CD4-positive, alpha-beta T cell treated with Interleukin-4 for 1 hour (primary cell): ENCODE measurements at places on chromosomes 12 and 14.

DNA sequence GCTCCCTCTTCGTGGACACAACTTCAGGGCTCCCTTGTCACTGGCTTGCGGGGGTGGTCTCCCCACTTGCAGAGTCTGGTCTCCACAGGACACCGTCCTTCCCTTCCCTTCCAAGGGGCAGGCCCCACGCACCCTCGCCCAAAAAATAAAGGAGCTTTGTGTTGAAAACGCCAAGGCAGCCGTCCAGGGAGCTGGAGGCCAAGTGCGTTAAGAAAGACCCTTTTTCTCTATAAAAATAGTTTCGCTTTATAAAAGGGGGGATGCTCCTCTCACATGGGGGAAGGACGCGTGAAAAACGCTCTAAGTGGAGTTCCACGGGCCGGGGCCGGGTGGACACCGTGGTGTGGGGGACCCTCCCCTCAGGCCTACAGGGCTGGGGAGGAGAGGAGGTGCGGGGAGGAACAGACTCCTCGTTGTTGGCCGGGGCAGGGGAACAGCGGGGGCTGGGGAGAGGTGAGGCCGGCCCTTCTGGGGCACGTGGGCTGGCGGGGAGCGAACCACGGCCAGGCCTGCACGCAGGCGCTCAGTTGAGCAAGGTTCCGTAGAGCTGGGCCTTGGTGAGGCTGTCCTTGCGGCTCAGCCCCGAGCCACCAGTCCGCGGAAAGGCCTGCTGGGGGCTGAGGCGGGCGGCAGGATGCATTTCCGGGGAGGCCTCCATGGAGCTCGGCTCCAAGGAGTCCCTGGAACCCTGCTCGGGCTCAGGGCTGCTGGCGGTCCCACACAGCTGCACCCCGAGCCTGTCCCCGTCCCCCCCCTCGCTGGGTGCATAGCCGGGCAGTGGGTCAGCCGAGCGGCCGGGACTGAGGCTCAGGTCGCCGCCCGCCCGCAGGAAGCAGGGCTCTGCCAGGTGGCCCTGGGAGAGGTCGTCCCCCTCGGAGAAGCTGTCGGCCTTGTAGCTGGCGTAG, 49.5 kb downstream of the BEGAIN start:
- peak; percentile 7 for DNase-seq

- DNase-seq = no peak
Measured at GRCh38 chr12:70771581-70771980, 134.4 kb upstream of the PTPRB start.

DNA sequence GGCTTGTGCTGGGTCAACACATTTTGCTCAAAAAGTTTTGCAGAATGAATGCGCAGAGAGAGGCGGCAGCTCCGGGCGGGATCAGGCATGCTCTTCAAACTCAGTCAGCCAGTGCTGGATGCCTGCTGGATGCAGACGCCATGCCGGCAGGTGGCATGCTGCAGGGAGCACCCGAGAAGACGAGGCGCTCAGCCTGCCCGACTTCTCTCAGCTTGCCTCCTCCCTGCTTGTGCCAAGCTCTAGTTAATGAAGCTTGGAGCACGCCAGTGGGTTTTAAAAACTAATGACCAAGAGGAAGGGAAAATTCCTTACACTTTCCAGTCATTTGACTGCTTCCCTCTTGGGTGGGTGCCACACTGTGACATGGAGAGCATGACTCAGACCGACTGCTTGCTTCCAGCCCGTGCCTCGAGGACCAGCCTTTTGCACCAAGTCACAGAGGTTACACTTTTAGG, 39.8 kb downstream of the SLC24A4 start:
- no peak for DNase-seq

- DNase-seq = no peak
Measured at GRCh38 chr14:103384450-103385151, 614 bp upstream of the MARK3 start.

DNA sequence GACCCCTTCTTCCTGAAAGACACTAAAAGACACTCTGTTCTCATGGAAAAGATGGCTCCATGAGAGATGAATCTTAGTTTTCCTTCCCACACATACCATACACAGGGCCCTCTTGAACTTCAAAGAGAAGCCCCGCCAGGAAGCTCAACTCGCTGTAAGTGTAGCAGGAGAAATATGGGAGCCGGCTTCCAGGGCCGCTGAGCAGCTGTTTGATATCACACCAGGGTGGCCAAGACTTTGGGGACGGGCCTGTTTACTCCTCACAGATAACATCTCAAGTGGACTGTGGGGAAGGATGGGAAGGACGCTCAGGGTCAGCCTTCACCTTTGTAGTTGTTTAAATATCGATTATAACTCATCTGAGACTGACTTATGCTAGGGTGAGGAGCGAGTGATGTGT, 235.5 kb upstream of the TBX3 start:
- DNase-seq = no peak

DNA sequence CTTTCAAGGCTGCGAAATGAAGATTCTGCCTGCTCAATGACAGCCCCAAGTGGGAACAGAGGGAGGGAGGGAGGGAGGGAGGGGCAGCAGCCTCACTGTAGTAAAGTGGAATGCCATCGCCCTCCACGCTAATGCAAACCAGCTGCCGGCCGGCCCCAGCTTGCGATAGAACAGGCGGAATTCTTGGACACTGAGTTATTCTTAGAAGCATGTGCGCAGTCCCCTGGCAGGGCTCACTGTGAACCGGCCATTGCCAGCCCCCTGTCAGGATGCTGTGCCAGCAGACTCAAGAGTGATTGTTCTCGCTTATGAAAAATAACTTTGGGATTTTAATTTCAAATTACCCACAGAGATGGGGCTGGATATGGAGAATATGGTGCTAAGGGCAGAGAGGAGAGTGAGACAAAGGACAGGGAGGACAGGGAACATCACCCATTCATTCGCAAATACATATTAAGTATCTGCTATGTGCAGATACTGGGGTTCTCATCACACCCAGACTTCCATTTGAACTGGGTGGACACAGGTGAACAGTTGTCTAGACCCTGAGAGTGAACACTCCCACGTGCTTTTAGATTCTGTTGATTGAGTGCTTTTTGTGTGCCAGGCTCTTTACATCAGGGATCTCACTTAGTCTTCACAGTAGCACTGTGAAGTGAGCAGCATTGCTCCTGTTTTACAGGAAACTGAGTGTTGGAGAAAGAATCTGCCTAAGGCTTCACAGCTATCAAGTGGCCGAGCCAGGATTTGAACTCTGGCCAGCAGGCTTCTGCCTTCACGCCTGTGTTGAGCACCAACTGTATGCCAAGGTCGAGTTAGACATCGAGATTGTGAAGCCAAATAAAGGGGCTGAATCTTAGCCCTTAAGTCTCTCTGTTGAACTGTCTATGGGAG, 192.9 kb downstream of the C12orf75 start:
- DNase-seq = no peak

- peak; percentile 35 for DNase-seq
Measured at GRCh38 chr12:121239351-121240061, 29.6 kb downstream of the P2RX4 start.

DNA sequence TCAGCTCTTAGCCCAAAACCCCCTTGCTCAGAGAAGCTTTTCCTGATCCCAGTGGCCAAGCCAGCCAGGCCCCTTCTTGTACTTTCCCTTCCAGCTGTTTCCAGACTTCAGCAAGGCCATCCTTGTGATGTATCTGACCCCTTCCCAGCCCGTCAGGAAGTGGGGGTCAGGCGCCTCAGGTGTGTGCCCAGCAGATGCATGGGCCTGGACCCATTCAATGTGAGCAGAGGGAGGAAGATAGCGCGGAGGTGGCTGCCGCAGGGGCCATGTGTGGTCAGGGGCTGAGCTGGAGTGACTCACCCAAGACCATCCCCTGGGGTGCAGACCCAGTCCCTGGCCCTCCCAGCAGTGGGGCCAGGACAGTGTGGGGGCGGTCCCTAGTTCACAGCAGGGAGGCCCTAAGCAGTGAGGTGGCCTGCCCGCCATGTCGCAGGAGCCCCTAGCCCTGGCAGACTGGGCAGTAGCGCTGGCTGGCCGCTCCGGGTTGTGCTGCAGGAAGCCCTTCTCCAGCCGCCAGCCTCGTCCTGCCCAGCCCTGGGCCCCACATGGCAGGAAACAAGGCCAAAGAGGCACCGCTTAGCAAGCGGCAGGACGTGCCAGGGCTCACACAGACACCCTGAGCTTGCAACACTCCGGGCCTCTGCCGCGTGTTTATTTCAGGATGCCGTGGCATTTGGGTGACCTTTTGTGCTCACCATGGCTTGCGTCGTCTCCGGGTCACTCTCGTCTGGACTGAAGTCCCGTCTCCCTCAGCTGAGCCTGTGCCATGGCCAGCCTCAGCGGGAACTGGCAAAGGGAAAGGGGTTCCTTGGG, 12.0 kb downstream of the ADSS1 start:
- DNase-seq = peak; percentile 43

- no peak for DNase-seq
Measured at GRCh38 chr14:75783184-75783583, 122.1 kb downstream of the TTLL5 start.

- peak; percentile 42 for DNase-seq
Measured at GRCh38 chr12:67269633-67270573, 745 bp downstream of the CAND1 start.

DNA sequence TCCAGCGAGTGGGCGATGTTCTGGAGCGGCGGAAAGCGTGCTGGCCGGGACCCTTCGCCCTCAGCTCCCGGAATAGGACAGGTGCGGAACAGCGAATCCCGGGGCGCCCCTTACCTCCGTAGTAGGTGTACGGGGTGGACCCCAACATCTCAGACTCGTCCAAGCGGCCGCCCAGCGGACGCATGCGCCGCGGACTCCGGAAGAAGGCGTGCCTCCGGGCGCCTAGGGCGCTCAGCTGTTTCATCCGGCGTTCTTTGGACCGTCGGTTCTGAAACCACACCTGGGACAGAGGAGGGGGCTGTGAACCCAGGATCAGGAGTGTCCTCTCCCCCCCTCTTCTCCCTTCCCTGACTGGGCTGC, 4.5 kb downstream of the LHX5 start:
- DNase-seq = no peak

DNA sequence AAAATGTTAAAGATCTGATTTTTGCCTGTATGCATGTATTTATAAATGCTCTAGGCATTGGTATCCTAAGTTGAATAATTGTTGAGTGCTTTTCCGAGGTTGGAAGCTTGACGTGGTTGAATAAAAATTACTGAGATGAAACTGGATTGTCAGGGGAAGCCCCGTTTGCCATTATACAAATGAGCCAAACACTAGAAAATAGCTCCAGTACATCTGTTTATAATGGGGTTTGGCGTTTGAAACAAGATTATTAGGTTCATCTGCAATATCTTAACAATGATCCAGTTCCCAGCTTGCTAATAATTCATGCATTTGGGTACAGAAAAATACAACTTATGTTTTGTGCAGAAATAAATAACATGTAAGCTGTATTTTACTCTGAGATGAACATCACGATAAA, 789.6 kb downstream of the GALC start:
- no peak for DNase-seq

- DNase-seq = no peak
Measured at GRCh38 chr12:97005646-97006045, 98.6 kb downstream of the NEDD1 start.

- no peak for DNase-seq
Measured at GRCh38 chr12:84624601-84625000, 288.0 kb downstream of the SLC6A15 start.

- no peak for DNase-seq
Measured at GRCh38 chr12:57518176-57518919, 2.0 kb downstream of the DDIT3 start.

- DNase-seq = no peak
Measured at GRCh38 chr14:72665259-72665658, 228.6 kb downstream of the DPF3 start.

DNA sequence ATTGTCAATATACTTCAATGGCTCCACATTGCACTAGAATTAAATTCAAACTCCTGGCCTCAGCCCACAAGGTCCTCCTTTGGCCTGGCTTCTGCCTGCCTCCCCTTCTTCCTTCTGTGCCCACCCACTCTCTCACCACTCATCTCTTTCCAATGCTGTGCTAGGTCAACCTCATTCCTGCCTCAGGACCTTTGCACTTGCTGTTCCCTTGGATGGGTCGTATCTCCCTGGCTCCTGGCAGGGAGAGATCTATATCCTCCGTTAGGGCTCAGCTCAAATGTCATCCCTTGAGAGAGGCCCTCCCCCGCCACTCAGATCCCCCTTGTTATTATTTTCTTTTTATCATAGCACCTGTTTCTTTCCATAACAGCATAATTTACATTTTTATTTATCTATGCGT, 79.9 kb upstream of the LHX5 start:
- no peak for DNase-seq

DNA sequence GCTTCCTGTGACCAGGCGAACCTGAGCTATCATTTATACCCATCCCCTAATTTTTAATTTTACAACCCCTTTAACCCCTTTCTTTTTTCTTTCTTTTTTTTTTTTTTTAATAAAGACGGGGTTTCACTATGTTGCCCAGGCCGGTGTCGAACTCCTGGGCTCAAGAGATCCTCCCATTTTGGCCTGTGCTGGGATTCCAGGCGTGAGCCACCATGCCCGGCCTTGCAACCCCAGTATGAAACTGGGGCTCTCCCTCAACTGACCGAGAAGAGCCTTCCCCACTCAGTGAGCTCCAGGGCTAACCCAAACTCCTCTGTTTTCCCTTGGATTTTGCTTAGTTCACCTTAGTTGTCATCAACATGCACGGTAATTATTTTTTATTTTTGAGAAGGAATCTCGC, 992 bp downstream of the CPSF2 start:
- DNase-seq = no peak

DNA sequence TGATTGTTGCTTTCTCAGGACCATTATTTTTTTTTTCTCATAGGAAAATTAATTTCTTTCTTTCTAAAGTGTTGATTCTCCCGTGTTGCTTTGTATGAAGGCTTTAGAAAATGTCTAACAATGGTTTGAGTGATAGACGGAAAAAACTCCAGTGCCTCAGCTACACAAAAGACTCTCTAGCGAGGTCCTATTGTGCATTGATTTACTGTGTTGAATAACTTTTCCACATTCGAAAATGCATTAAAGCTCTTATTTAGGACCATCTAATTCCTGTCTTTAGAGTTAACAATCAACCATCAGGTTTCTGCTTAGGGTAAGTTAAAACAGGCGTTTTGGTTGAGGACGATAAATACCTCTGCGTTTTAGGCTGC, 99.6 kb downstream of the PTPN11 start:
- DNase-seq = no peak
